Mesothelial cell of epicardium (in vitro differentiated cells): ENCODE measurements at places on chromosomes 6 and 20. TPM values are rescaled to one million over a fixed set of nuclear protein-coding genes. Genes with fewer than 3 reads are reported as not detected.

DNA sequence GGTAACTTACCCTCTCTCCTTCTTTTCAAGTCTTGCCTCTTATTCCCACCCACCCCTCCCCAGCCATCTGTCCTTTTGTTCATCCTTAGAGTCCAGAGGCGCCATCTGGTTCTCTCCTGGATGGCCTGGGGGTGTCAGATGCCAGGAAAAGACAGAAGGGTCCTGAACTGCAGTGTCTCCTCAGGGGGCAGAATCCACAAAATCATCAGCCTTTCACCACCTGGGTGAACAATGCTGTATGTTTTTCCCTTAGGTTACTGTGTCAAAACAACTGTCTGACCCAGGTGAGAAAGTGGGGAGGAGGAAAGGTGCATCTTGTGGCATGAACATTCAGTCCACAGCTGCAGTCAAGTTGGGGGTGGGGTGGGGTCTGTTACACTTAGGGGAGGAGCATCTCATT, 47.9 kb upstream of the FYN start:
- DNase-seq = no peak

GRCh38 chr20:3970016-3970415, 45.3 kb downstream of the RNF24 start:
- no peak for DNase-seq

- no peak for DNase-seq
Measured at GRCh38 chr6:149013586-149014344, 266.9 kb downstream of the UST start.

GRCh38 chr6:14711056-14711703, 534.7 kb upstream of the JARID2 start:
- DNase-seq = no peak

The MRAP2 gene
- 2.0 to 2.7 TPM (median 2.1 TPM) in 3 replicates for total RNA-seq

The PGBD1 gene
- total RNA-seq = 8.9 to 9.4 TPM (median 9.2 TPM) in 3 replicates

The HRH3 gene
- not detected in 3 replicates for total RNA-seq

The SNAP25 gene
- total RNA-seq = 4.8 to 5.2 TPM (median 5.0 TPM) in 3 replicates

The SPO11 gene
- total RNA-seq = not detected in 3 replicates

The ALDH8A1 gene
- total RNA-seq = 0.60 to 1.3 TPM (median 1.1 TPM) in 3 replicates

The TLDC2 gene
- 0.29 to 0.64 TPM (median 0.58 TPM) in 3 replicates for total RNA-seq
